ENCODE measurements at places on chromosomes 1 and 21. TPM values are rescaled to one million over a fixed set of nuclear protein-coding genes. Genes with fewer than 3 reads are reported as not detected.

The ZNF496 gene
- 89.0 TPM for total RNA-seq

The PIK3C2B gene
- total RNA-seq: 27.7 TPM

The ALPL gene
- total RNA-seq: 148 TPM

GRCh38 chr21:35824136-35824535 lies 236.2 kb downstream of the SETD4 start:
- DNase-seq: no peak

DNA sequence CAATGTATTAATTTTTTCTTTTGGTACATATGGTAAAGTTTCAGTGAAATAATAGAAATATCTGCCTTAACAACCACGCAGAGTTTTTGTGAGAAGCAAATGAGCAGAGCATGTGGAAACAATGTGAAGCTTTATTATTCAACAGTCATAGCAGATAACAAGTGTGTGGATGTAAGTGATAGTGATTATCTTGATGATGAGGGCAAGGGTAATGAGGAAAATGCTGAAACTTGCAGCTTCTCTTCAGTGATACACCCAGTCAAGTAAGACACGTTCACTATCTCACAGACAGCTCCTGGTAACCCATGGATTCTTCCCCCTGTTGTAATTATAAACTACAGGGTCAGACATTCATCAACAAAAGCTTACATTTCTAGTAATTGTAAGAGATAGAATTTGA lies 14.6 kb upstream of the OR2L5 start:
- DNase-seq: no peak

GRCh38 chr21:37139902-37140301 lies 66.8 kb downstream of the TTC3 start:
- no peak for DNase-seq

GRCh38 chr1:187504779-187505178 lies 676.0 kb downstream of the PLA2G4A start:
- no peak for DNase-seq

- DNase-seq: no peak
Measured at GRCh38 chr1:53987880-53988279, 30.1 kb downstream of the LDLRAD1 start.

DNA sequence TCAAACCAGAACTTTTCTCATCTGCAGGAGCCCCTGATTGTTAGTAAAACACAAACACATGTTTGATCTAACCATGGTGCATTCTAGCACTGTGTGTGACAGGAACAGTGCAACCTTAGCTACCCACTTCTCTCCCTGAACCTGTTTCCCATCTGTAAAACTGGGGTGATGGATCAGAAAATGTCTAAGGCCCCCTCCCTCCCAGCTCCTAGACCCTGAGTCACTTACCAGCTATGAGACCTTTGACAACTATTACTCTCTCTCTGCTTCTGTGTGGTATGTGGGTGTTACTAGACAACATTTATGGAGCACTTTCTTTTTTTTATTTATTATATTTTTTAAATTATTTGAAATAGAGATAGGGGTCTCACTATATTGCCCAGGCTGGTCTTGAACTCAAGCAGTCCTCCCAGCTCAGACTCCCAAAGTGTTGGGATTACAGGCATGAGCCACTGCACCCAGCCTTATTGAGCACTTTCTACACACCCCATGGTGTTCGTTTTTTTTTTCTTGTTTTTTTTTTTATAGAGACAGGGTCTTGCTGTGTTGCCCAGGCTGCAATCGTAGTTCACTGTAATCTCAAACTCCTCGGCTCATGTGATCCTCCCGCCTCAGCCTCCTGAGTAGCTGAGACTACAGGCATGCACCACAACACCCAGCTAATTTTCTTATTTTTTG lies 2.6 kb downstream of the INPP5B start:
- DNase-seq: no peak

DNA sequence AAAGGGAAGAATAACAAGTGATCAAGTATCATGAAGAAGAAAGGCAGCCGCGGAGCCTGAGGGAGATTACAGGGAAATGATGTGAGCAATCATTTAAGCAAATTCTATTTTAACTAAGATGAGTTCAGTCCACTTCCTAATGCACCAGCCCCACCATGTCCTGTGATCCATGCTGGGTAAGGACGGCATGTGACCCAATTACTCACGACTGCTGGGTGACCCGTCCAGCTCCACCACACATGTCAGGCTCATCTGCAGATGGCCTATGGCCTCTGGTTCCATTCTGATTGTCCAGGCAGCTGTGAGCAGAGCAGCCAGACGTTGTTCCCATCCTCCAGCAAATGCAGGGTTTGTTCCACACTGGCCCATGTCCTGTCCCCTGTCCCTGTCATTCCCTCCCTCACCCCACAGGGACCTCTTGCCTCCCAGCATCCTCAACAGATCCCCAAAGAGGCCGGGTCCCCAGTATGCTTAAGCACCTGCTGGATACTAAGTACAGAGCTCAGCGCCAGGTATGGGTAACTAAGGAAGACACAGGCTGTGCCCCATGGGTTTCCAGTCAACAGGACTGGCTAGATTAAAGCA lies 87.9 kb downstream of the MATN1 start:
- DNase-seq: no peak

GRCh38 chr21:39908265-39908923 lies 41.2 kb downstream of the PCP4 start:
- peak; percentile 36 for DNase-seq

GRCh38 chr1:230641900-230642262 lies 400 bp upstream of the COG2 start:
- DNase-seq: peak; percentile 72

GRCh38 chr1:211639475-211640300 lies 35.7 kb downstream of the NEK2 start:
- DNase-seq: no peak

DNA sequence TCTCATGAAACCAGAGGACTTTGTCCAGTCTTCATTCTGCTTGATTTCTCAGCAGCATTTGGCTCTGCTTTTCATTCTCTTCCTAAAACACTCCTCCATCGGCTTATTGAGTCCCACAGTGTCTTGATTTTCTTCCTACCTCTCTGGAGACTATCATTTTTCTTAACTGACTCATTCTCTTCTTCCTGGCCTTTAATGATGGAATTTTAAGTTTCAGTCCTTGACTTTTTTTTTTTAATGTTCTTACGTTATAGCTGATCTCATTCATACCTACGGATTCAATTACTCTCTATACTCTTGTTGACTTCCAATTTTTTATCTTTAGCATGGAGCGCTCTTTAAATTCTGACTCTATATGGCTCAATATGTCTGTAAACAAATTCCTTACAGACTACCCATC lies 111.1 kb downstream of the NEK7 start:
- DNase-seq: no peak

DNA sequence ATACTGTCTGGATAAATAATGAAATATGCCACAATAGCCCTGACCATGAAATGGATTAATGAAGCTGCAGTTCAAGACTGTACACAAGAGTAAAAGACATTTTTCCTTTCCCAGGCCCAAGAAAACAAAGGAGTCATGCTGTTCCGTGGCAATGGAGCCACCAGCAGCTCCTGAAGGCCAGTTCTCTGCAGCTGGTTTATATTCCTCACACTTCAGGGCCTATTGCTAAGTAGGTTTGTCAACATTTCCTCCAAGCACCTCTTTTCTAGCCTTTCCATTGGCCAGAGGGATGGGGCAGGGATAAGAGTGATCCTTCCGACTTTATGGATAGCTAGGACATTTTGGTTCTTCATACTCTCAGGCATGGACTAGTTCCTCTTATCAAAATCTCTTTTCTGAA lies 24.2 kb upstream of the RGL1 start:
- no peak for DNase-seq

DNA sequence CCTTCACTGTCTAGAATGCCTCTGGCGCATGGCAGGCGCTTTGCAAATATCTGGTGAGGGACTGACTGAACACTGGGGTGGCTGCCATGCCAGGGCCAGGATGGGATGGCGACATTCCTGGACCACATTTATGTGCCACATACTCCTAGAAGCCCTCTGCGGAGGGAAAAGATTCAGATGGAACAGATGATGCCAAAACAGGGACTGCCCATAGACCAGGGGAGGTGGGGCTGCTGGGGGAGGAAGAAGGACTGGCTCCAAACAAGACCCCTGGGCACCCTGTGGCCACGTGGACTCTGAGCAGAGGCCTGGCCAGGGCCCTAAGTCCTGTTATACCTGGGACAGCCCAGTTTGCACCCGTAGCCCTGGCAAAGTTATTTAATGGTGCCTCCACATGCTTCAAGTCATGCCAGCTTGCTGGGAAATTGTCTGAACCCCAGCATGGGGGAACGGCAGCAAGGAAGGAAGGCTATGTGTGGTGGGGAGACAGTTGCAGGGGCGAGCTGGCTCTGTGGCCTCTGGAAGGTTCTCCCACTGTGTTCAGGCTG lies 44.1 kb downstream of the UMODL1 start:
- DNase-seq: no peak

DNA sequence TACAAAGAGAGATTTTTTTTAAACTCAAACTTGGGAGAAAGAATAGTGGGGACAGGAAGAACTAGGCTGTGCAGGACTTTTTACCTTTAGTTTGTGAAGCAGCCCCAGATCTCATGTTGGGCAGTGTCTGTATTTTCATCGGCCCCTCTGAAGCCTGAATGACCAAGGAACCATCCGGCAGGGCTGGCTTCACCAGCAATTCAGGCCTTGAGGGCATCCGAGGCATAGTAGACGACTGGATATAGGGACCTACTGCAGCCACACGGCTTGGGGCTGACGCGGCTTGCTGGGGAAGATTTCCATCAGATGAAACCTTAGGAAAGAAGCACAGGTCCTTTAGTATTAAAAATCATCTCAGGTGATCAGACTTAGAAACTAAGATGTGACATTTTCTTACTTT lies 43.7 kb downstream of the TP53BP2 start:
- DNase-seq: no peak

DNA sequence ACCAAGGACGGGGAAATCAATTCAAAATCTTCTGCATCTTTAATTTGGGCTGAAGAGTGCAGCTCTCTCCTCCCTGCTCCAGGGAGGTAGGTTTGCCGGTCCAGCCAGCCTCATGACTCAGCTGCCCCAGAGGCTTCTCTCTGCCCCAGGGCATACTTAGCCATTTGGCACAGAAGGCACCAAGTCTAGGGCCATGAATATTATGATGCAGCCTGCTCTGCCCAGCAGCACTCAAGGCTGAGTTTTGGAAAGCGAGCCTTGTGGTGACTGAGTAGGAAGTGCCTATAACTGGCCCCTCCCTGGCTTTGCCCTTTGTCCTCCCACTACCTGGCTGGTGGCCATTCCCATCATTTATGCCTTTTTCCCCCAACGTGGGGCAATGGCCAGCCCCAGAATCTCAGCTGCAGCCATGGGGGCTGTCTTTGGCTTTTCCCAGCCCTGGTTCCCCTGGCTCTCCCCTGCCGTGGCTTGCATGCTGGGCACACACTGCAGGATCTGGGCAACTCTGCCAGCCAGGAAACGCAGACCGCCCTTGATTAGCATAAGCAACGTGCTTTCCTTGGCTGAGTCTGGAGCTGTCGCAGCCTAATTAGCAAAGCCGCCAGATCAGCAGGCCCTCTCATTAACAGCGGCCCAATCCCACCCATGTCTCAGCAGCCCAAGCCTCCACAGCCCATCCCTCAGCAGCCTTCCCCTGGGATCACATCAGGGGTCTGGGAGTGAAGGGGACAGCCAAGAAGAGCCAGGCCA lies 258.6 kb upstream of the TMEM51 start:
- no peak for DNase-seq
